ENCODE measurements at places on chromosomes 7 and 10.

DNA sequence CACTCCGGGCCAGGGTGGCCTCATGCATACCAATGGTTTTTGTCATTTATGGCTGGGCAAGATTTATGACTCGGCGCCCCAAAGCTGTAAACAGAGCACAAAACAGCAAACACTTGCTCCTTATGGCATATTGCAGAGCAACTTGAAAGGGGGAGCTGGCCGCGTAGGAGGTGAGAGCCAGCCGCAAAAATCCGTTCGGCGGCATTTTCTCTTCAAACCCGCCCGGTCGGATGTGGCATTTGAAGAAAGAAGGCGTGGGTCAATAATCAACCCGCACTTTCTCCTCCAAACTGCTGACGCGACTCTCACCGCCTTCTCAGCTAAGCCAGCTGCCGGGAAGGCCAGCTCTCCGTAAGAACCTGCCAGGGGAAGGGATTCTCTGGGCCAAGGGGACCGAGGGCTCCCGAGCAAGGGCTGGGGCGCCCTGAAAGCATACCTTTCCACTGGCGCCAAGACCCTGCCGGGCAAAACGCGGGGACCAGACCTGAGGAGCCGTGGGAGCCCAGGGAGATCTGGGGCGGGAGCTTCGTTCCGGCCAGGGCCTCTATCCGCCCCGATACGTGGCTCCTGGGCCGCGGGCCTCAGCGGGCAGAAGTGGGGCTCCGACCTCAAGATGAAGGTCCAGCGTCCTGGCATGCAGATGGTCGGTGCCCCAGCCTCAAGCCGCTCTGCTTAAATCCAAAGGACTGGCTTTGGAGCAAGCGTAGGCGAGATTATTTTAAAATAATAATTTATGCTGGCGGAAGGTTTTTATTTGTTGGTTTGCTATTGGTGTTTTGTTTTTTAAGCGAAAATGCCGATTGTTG is 12.9 kb upstream of the HOXA2 start:
- peak; percentile 95 for DNase-seq
- H3K36me3 ChIP-seq: peaks cover 37% of the 10 kb centered on the region
- H3K27me3 ChIP-seq: no peaks in the 10 kb centered on the region
- peak overlapping the region; percentile 95 for H3K27ac ChIP-seq
- H3K4me3 ChIP-seq: peak overlapping the region; percentile 90

GRCh38 chr7:51126813-51127617 is 189.6 kb downstream of the COBL start:
- H3K36me3 ChIP-seq: no peaks in the 10 kb centered on the region
- H3K27ac ChIP-seq: no peak overlapping the region
- no peak for DNase-seq
- peaks cover 19% of the 10 kb centered on the region for H3K4me1 ChIP-seq

DNA sequence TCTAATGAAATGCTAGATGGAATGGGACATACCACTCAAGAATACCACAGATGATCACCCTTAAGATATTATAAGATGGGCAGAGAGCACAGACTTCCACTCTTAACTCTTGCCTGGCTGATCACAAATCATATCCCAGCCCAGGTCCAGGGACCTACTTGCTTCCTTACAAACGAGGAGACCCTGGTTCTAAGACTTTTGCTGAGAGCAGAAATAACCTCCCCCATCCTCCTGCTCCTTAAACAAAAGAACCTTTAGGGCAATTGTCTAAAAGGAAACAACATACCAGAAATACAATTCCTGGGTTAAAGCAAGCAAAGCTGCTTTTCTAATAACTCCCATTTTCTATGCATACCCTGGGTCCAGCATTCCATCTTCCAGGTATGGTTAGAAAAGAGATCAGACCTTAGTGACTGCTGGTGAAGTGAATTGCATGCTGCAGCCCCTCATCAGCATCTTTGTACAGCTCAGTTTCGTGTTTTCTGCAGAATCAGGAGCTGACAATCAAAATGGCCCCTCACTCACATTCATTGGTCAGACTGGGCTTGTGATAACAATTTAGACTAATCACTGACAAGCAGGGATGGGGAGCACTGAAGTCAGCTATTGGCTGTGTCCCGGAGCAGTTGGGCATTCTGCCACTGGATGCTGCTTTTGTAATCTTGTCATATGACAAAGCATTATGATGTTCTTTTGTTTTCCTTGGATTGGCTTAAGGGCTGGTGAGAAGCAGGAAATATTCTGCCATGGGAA is 14.6 kb downstream of the IFIT3 start:
- H3K4me3 ChIP-seq: no peak overlapping the region
- no peak for DNase-seq
- no peak overlapping the region for H3K27ac ChIP-seq
- no peaks in the 10 kb centered on the region for H3K36me3 ChIP-seq
- H3K4me1 ChIP-seq: peaks cover 20% of the 10 kb centered on the region

DNA sequence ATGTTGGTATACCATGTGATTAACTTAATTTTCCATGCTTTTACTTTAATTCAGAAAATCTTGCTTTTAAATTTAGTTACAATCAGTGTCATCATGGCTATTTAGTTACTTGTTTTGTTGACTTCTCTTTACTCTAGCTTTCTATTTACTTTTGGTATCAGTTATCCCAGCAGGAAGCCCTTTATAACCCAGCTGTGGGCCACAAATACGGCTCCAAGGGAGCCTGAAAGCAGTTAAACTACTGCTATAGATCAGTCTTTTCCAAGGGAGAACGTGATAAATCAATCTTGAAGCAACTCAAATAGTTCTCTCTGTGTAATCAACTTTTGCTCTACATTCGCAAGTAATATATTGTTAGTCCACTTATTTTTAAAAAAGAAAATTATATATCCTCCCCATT is 287.4 kb downstream of the CACNA2D1 start:
- DNase-seq: no peak
- no peaks in the 10 kb centered on the region for H3K27me3 ChIP-seq
- H3K36me3 ChIP-seq: no peaks in the 10 kb centered on the region
- no peak overlapping the region for H3K4me3 ChIP-seq
- H3K4me1 ChIP-seq: no peaks in the 10 kb centered on the region
- no peak overlapping the region for H3K27ac ChIP-seq

GRCh38 chr10:103695584-103696005 is 159.8 kb downstream of the SH3PXD2A start:
- no peaks in the 10 kb centered on the region for H3K27me3 ChIP-seq
- H3K4me3 ChIP-seq: no peak overlapping the region
- DNase-seq: no peak
- peaks cover 28% of the 10 kb centered on the region for H3K4me1 ChIP-seq

DNA sequence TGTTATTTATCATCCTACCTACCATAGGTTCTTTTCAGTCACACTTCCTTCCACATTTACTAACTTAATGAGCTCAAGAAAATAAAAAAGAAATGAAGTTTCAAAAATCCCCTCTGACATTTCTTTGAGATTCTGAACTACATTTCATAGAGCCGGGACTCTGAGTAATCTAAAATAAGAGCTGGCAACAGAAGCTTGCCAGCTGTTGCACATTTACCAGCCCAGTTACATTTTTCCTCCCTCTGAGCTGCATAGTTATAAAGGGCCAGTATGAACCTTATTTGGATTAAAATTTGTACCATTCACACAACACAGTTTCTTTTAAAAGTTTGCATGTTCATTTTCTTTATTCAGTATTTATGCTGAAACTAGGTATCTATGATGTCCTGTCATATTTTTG is 119.5 kb upstream of the CAV2 start:
- H3K4me1 ChIP-seq: peaks cover 21% of the 10 kb centered on the region
- H3K4me3 ChIP-seq: no peak overlapping the region
- no peak overlapping the region for H3K27ac ChIP-seq
- no peak for DNase-seq
- no peaks in the 10 kb centered on the region for H3K36me3 ChIP-seq

GRCh38 chr7:66869660-66870450 is 51.2 kb upstream of the TMEM248 start:
- no peak for DNase-seq
- H3K27me3 ChIP-seq: no peaks in the 10 kb centered on the region
- peaks cover 3% of the 10 kb centered on the region for H3K36me3 ChIP-seq
- no peak overlapping the region for H3K27ac ChIP-seq
- no peak overlapping the region for H3K4me3 ChIP-seq

- H3K27ac ChIP-seq: no peak overlapping the region
- no peak for DNase-seq
- no peak overlapping the region for H3K4me3 ChIP-seq
- H3K36me3 ChIP-seq: no peaks in the 10 kb centered on the region
- peaks cover 19% of the 10 kb centered on the region for H3K4me1 ChIP-seq
These were observed 154.2 kb downstream of the SEMA3A start for GRCh38 chr7:84040355-84040754.

- no peak overlapping the region for H3K4me3 ChIP-seq
- H3K27ac ChIP-seq: no peak overlapping the region
- H3K27me3 ChIP-seq: peaks cover 11% of the 10 kb centered on the region
- no peak for DNase-seq
- no peaks in the 10 kb centered on the region for H3K36me3 ChIP-seq
These were observed 180.8 kb upstream of the TCERG1L start for GRCh38 chr10:131492211-131492857.
